Smooth muscle cell of the umbilical artery (primary cell): ENCODE measurements at places on chromosomes 16 and 17. TPM values are rescaled to one million over a fixed set of nuclear protein-coding genes. Genes with fewer than 3 reads are reported as not detected.

Gene HBA1
- total RNA-seq, result not detected in 2 replicates

Gene WNK4
- 1.5 and 5.3 TPM in 2 replicates for total RNA-seq

Gene P3H4
- total RNA-seq, result 146 and 214 TPM in 2 replicates

Gene MYH2
- total RNA-seq, result under 0.01 and 0.97 TPM in 2 replicates

Gene TACO1
- total RNA-seq, result 12.5 and 17.2 TPM in 2 replicates

Gene RAMP2
- not detected in 2 replicates for total RNA-seq

Gene ETV4
- total RNA-seq, result 0.59 and 4.9 TPM in 2 replicates

Gene EFNB3
- under 0.01 and 0.23 TPM in 2 replicates for total RNA-seq

Gene PRCD
- 1.2 and 1.5 TPM in 2 replicates for total RNA-seq

Gene FAM171A2
- total RNA-seq, result 3.4 and 4.2 TPM in 2 replicates

Gene WNT9B
- not detected in 2 replicates for total RNA-seq

Gene IFI35
- total RNA-seq, result 6.0 and 13.1 TPM in 2 replicates

Gene CDIP1
- 13.4 and 17.3 TPM in 2 replicates for total RNA-seq

Gene ADAP2
- total RNA-seq, result 0.60 TPM in 1 of 2 replicates, not detected in the other

Gene HS3ST4
- not detected in 2 replicates for total RNA-seq

Gene IL21R
- 0.30 and 0.32 TPM in 2 replicates for total RNA-seq

Gene CACNG4
- total RNA-seq, result not detected in 2 replicates

Gene OTOP3
- not detected in 2 replicates for total RNA-seq

Gene MT1A
- total RNA-seq, result 0.88 TPM in 1 of 2 replicates, not detected in the other

Gene RPH3AL
- 2.7 and 3.1 TPM in 2 replicates for total RNA-seq

Gene HLF
- not detected in 2 replicates for total RNA-seq

Gene XYLT1
- 83.9 and 109 TPM in 2 replicates for total RNA-seq

Gene GINS3
- 0.89 and 3.1 TPM in 2 replicates for total RNA-seq

Gene MC1R
- 7.4 and 7.8 TPM in 2 replicates for total RNA-seq

Gene C17orf107
- total RNA-seq, result 6.8 and 7.8 TPM in 2 replicates

Gene AIPL1
- total RNA-seq, result not detected in 2 replicates

Gene PRR14
- total RNA-seq, result 8.0 and 8.7 TPM in 2 replicates

Gene CMTR2
- total RNA-seq, result 27.6 and 29.7 TPM in 2 replicates

Gene SLC25A10
- 8.0 and 10.5 TPM in 2 replicates for total RNA-seq

Gene MARCHF10
- total RNA-seq, result not detected in 2 replicates

Gene CBX2
- 0.89 and 3.8 TPM in 2 replicates for total RNA-seq

Gene STH
- total RNA-seq, result not detected in 2 replicates

Gene SP6
- 0.09 and 0.30 TPM in 2 replicates for total RNA-seq

Gene VAT1L
- total RNA-seq, result 43.1 and 43.9 TPM in 2 replicates

Gene FNDC8
- not detected in 2 replicates for total RNA-seq

Gene MIS12
- total RNA-seq, result 13.1 and 14.5 TPM in 2 replicates

Gene TEX14
- total RNA-seq, result under 0.01 and 0.05 TPM in 2 replicates

Gene TEKT5
- total RNA-seq, result not detected in 2 replicates

Gene SEPTIN1
- 0.37 and 0.59 TPM in 2 replicates for total RNA-seq

Gene PKMYT1
- total RNA-seq, result 0.59 and 4.2 TPM in 2 replicates

Gene HCFC1R1
- 7.8 and 11.3 TPM in 2 replicates for total RNA-seq
